ENCODE measurements at places on chromosomes 3 and 15.

GRCh38 chr15:95669146-95669922 is 661.2 kb upstream of the NR2F2 start:
- no peak for DNase-seq

DNA sequence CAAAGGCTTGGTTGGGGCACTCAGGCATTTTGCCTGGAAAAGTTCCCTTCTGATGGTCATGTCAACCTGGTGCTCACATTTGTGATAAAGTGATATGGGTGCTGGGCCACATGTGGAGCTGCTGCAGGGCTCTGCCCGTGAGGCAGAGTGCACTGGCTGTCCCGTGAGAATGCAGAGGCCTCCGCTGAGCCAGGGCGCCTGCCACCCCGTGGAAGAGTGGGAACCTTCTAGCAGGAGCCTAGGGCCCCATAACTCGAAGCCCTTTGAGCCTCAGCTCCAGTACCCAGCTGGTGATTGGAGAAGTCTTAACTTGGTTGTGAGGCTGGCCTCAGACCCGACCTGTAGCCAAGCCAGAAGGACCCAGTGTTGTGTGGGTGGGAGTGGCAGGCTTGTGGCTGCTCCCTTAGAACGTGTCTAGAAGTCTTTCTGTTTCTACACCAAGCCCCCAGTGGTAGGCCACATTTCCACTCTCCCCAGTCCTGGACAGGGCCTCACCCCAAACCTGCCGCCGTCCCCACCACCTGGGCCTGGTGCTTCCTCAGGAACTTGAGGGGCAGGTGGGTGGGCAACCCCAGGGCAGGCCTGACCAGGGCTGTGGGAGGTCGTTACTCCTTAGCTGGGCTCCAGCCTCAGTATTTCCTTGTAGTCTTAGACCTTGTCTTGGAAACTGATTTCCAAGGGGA is 19.7 kb downstream of the SEC61A1 start:
- DNase-seq = no peak

DNA sequence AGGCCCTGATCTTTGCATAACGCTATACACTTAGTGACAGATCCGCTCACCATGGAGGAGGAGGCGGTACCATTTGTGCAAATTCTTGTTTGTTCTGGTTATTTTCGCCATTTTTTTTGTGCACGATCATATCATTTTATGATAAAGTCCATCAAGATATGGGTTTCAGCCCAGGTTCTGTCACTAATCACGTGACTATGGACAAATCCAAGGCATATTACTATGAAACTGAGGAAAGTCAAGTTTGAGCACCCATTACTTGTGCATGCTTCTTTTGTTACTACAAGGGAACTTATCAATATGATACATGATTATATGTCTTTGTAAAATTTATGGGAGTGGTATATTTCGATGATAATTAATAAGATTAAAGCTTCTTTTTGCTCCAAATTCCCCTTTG is 829.5 kb downstream of the ROBO2 start:
- DNase-seq = no peak

DNA sequence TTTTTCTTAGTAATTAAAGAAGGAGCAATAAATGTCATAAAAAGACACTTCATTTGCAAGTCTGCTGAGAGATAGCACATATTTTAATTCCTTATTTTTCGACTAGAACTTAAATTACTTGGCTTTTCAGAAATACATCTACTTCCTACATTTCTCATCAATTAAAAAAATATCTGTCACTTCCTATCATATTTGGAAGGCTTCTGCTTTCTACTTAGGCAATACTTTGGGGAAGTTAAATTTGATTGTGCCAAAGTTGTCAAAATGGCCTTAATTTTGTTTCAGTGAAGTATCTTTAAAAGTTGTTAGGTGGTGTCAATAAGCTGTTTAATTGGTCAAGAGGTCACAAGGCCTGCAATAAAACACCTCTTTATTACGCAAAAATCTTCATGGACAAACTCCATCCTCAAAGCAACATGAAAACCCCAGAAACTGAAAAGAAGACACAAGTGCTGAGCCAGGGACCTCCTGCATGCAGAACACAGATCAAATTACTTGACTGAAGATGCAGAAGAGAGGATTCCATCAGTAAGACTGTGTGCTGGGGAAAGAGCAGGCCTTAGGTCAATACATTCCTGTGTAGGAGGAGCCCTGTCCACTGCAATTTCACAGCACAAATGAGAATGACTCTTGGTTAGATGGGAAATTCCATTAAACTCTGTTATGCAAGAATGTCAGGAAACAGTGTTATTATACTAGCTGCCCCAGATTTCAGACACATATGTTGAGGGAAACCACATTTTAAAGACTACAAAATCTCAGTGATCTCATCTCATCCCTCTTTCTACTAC is 48.0 kb upstream of the FSTL1 start:
- peak; percentile 95 for DNase-seq

GRCh38 chr3:172317984-172318383 is 130.3 kb downstream of the GHSR start:
- DNase-seq = peak; percentile 75

DNA sequence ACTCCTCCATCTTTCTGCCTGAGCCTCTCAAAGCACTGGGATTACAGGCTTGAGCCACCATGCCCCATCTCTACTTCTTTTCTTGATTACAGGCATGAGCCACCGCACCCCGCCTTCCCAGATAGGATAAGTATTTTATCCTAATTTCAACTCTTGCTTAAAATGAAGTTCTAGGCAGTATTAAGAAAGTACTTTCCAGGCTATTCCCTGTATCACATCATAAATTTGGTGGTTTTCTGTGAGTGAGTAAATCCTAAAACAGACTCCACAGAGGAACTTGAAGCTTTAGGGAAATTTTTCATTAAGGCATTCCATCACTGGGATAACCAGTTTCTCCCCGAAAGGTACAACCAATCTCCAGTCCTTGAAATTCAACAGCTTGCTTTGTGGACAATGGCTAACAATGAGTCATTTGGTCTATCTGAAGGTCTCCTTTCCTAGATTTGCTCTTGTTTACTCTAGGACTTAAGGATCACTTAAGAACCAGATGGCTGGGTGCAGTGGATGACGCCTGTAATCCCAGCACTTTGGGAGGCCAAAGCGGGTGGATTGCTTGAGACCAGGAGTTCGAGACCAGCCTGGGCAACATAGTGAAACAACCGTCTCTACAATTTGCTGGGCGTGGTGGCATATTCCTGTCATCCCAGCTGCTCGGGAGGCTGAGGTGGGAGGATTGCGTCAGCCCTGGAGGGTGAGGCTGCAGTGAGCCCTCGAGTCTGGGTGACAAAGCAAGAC is 49.7 kb upstream of the SKIL start:
- DNase-seq = no peak

DNA sequence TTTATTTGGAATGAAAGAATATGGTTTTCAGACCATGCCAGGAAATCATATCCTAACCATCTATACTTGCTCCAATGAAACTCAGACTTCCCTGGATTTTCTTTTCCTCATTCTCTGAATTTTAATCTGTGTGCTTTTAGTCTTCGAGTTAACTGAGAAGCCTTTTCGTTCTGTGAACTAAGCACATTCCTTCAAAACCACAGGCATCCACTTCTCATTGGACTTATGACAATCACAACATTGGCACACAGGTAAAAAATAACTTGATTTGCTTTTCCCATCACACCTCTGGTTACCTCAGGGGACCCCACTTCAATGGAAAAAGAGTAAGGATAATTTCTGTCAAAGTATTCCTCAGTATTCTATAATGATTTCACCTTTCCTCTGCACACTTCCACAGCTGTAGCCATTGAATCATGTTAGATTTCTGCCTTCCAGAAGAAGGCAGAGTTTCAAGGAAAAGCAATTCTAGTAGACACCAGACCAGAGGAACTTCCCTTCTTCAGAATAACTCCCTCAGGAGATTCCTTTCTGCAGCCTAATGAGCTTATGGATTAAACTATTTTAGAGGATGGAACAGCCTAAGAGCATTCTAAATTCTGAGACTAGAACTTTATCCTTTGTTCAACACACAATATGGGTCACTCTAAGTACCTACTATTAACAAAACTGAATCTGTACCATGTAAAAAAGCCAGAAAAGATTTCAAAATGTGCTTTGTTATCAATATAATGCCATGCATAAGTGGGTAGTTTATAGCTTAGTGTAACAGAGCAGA is 15.9 kb downstream of the COMMD2 start:
- DNase-seq = peak; percentile 71

- no peak for DNase-seq
Measured at GRCh38 chr15:77749236-77749997, 116.7 kb upstream of the LINGO1 start.

GRCh38 chr3:3825035-3825434 is 25.8 kb downstream of the LRRN1 start:
- no peak for DNase-seq

- DNase-seq = no peak
Measured at GRCh38 chr3:155075200-155075599, 4.9 kb upstream of the MME start.

DNA sequence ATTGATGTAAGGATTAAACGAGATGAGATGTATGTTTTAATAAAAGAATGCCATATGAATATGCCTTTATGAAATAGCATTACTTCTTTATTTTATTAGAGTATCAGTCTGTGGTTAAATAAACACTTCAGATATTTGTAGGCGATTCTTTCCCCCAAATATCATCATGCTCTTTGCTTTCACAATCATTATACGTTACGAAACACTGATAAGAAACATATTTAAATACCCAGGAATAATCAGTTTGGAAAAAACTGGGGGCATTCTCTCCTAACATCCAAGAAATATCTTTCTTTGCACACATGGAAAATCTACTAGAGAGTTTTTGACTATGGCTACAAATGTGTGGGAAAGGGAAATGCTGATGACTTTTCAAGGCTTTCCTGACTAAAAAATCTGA is 4.4 kb upstream of the PLAAT1 start:
- no peak for DNase-seq

GRCh38 chr3:189871418-189871817 is 240.2 kb downstream of the TP63 start:
- DNase-seq = no peak

DNA sequence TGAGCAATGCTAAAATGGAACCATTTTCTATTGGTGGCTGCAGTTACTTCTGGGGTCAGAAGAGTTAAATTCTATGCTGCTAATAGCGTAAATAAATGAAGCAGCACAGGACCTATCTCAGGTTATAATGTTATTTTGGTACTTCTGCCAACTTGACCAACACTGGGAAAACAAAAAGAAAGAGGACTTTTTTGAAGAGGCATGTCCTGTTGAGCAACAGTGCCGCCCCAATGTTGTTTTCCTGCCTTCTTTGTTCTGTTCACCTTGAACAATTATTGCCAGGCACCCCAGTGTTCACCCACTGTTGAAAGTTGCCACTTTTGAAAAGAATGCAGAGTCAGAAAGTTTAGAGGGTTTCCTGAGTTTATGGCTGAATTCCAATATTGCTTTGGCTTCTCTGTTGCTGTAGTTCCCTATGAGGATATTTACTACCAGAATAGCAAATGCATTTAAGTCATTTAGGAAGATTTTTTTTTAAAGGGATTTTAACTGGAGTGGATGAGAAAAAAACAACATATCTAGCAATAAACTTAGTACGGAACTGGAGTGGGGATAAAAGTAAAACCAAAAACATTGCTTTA is 679.0 kb upstream of the DPPA4 start:
- no peak for DNase-seq

DNA sequence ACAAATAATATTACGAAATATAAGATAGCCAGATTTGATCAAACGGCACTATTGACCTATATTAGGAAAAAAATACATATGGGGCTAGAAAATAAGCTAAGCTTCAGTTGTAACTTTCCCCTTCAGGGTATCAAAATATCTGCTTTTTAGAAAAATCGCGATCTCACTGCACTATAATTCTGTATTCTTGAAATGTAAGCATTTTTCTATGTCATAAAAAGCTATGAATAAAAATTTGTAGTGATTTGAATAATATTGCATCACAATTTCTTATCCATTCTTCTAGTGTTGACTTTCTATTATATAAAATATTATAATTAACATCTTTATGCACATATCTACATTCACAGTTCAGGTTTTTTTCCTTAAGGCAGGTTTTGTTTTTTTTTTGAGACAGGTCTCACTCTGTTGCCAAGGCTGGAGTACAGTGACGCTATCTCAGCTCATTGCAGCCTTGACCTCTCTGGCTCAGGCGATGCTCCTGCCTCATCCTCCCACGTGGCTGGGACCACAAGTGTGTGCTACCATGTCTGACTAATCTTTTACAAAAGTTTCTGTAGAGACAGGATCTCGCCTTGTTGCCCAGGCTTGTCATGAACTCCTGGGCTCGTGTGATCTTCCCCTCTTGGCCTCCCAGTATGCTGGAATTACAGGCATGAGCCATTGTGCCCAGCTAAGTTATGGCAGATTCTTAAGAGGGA is 21.6 kb downstream of the EMC4 start:
- no peak for DNase-seq

DNA sequence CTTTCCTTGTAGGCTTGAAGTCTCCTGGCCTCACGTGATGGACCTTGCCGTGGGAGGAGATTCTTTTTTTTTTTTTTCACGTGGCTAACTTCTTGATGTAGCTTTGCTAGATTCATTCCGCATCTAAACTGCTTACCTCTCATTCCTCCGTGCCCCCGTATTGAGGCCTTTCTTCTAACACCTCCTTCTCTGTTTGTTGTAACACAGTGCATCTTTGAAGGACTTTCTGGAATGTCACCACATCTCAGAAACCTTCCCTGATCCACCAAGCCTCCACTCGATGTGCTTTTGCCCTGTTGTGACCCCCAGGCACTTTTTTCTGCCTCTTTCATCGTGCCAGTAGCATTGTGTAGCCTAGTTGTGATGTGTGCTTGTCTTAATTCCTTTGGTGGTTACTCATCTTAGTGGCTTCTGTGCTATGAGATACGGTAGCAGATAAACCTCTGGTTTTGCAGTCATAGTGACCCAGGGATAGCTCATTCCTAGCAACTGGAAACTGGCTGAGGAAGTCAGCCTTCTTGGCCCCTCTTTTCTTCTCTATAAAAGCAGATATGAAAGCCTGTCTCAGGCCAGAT is 1.6 kb upstream of the BNC1 start:
- peak; percentile 99 for DNase-seq

GRCh38 chr3:132386259-132386658 is 31.0 kb upstream of the DNAJC13 start:
- no peak for DNase-seq

DNA sequence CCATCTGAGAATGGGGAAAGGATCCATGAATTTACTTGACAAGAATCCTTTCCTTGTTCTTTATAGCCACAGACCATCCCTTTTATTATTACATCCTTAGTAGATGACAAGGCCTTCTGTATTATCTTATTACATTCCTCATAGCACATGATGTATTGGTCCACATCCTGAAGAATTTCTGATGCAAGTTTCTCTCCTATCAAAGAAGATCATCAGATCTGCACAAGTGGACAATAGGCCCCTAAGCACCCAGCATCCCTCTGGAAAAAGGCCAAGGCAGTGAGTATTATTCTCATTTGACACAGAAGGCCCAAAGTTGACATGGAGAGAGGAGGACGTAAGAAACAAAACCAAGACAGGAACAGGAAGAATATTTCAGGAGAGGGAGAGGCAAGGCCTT is 31.4 kb downstream of the MYL3 start:
- no peak for DNase-seq

DNA sequence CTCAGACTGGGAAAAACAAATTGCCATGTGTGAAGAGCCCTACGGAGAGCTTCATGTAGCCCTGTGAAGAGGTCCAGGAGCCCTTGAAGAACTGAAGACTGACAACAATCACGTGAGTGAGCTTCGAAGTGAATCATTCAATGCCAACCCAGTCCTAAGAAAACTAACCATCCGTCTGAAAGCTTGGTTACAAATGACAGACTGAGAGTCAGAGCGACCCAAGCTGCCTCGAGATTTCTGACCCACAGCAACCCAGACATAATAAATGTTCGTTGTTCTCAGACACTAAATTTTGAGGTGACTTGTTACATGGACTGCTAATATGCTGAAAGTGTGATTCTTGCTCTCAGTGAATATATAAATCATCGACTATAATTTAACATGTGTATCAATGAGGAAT is 987.2 kb upstream of the ROBO1 start:
- DNase-seq = no peak

Measured in RCC 7860 (cell line).